Left ventricle myocardium inferior (tissue), 1 donor: ENCODE measurements at places on chromosomes 5 and 9. TPM values are rescaled to one million over a fixed set of nuclear protein-coding genes. Genes with fewer than 3 reads are reported as not detected.

GRCh38 chr9:137351781-137352501 is 49.9 kb upstream of the NRARP start:
- DNase-seq, result no peak

DNA sequence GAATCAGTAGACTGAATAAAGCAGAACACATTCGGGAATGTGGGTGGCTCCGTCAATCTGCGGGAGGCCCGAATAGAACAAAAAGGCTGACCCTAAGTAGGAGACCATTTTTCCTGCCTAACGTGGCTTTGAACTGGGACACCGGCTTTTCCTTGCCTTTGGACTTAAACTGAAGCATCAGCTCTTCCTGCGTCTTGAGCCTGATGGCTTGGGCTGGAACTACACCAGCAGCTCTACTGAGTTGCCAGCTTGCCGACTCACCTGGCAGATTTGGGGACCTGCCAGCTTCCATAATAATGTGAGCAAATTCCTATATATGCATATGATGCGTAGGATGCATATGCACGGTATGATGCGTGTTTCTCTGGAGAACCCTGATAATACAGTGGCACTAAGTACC is 111.3 kb downstream of the DAPK1 start:
- DNase-seq, result no peak

DNA sequence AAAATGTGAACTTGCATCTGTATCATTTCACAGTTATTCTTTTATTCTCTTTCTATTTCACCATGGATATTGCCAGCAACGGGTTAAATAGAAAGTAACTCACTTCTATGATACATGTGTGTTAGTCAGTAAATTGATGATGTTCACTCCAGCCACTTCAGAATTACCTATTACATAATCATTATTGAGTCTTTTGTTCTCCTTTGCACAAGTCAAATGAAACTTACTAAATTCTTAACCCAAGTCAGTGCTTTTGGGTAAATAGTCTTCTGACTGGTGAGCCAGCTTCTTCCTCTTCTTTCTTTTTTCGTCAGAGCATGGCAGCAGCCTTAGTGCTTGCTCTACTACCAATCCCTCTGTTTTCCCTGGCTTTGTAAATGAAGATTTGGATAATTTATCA is 344.3 kb downstream of the RAB3C start:
- DNase-seq, result no peak

GRCh38 chr9:5560443-5561100 is 50.2 kb downstream of the PDCD1LG2 start:
- no peak for DNase-seq

- no peak for DNase-seq
Measured at GRCh38 chr5:127561254-127561653, 43.8 kb downstream of the PRRC1 start.

DNA sequence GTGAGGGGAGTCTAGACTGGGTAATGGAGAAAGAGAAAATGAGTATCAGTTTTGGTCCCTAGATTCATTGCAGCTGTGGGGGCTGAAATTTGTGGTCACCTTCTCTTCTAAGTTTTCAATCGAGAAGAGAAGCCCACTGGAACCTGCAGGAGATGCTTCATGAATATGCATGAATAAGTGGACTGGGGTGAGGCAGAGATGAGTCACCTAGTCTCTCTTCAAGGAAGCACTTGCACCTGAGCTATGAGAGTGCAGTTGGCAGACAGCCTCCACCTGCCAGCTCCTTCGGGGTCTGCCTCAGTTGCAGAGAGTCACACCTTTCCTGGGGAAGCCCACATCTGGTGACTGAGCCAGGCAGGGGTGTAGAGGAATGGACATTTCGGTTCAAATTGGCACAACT is 69.1 kb downstream of the ZNF366 start:
- no peak for DNase-seq

DNA sequence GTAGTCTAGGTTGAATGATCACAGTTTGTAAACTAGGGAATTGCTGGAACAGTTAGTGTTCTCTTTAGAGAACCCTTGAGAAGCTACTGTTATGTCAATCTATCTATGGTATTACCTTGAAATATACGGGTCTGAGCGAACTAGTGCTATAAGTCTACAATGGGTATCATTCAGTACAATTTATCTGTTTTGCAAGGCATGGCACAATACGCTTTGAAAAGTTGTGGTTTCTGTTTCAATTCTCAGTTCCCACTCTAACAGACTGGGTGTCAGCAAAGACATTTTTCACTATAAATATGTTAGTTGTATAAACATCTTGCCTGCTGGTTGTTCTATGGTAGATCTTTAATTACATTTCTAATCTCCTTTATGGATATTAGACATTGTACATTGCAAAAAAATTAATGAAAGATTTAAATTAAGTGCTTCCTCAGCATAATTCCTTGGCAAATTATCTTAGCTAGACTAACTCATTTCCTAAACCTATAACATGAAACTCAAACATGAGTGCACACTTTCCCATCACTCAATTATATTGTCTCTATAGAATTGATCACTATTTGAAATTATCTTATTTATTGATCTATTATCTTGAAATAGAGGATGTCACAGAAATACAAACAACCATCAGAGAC is 24.9 kb upstream of the SLCO6A1 start:
- DNase-seq, result no peak

- DNase-seq, result no peak
Measured at GRCh38 chr5:173547579-173547978, 68.9 kb downstream of the BOD1 start.

DNA sequence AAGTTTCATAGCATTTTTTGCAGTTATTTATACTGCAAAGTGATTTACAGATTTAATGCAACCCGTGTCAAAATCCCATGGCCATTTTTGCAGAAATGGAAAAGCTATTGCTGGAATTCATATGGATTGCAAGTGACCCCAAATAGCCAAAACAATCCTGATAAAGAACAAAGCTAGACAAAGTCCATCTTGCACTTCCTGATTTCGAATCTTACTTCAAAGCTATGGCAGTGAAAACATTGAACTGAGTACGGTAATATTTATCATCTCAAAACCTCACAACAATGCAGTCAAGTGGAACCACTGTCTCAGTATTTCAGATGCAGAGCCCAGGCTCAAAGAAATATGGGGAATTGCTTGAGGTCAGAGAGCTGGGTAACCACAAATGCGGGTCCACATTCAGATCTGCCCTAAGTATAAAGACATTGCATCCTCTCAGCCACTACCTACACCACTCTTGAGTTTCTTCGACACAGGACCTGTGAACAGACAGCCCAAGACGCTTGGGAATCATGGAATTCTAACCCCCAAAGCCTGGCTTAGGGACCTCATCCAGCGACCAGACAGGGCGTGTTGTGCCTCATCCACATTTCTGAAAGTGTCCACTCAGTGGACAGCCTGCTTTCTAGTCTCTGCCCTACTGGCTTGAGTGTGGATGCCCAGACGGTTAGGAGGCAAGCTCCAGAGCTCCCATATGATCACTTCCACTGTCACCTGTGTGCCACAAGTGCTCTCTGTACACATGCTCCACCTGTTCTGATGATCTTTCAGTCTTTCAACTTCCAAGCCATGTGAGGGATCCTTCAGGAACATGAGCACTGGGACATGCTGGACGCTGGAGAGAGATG is 39.3 kb upstream of the KCNIP1 start:
- DNase-seq, result no peak

- no peak for DNase-seq
Measured at GRCh38 chr5:157912621-157913325, 53.8 kb upstream of the CLINT1 start.

DNA sequence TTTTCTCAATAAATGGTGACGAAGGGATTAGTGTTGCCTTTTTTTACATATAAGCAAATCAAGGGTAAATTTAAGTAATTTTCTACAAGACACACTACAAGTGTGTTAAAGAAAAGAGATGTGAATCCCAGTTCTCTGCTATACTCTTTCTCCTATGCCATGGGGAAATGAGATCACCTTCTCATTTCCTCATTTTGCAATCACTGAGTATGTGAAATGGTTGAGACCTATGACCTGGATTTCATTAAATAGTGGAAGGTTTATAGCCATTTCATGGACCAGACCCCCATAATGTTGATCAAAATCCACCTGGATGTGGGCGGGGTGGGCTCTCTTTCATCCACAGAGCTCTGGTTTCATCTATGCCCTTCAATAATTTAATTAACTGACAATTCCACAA is 66.9 kb upstream of the SLIT3 start:
- DNase-seq, result no peak

GRCh38 chr5:82105457-82105856 is 133.6 kb downstream of the ATG10 start:
- DNase-seq, result no peak

Gene GRXCR2
- 1.1 TPM for total RNA-seq

Gene MEGF10
- total RNA-seq, result 0.47 TPM

Gene SLC24A2
- total RNA-seq, result not detected

Gene SPINK7
- not detected for total RNA-seq

Gene CHSY3
- total RNA-seq, result 0.85 TPM

Gene ZNF474
- total RNA-seq, result not detected

Gene LCNL1
- total RNA-seq, result 11.7 TPM
